Chondrocyte (in vitro differentiated cells): ENCODE measurements at places on chromosomes 7 and 10. TPM values are rescaled to one million over a fixed set of nuclear protein-coding genes. Genes with fewer than 3 reads are reported as not detected.

Gene GJD4
- not detected in 3 replicates for total RNA-seq

Gene SLC16A9
- 1.00 to 1.5 TPM (median 1.2 TPM) in 3 replicates for total RNA-seq

Gene ABCC2
- total RNA-seq = 0.57 to 0.69 TPM (median 0.63 TPM) in 3 replicates

Gene FOXK1
- 53.3 to 78.3 TPM (median 77.9 TPM) in 3 replicates for total RNA-seq

Gene BAMBI
- total RNA-seq = 10.9 to 17.0 TPM (median 11.6 TPM) in 3 replicates

GRCh38 chr7:106216923-106217542, 67.8 kb downstream of the NAMPT start:
- no peak for DNase-seq
- no peaks in the 10 kb centered on the region for H3K27me3 ChIP-seq
- peak overlapping the region; percentile 92 for H3K27ac ChIP-seq
- no peaks in the 10 kb centered on the region for H3K36me3 ChIP-seq
- peak overlapping the region; percentile 35 for H3K4me3 ChIP-seq

DNA sequence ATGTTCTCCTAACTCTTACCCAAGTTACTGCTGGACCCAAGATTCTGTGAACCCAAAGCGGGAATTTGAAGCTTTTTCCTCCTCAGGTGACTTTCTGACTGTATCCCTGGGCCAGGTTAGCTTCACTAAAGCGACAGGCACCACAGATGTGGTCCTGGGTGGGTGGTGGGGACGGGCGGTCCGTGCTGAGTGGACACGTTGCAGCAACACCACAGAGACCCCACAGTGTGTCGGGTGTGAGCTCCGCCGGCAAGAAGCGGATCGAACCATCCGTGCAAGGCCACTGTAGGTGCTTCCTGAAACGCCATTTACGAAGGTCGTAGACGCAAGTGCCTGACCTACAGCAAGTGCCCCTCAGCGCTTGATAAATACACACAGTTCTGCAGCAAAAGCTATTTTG, 325.9 kb downstream of the ADARB2 start:
- no peaks in the 10 kb centered on the region for H3K4me1 ChIP-seq
- H3K27ac ChIP-seq = no peak overlapping the region
- no peak overlapping the region for H3K4me3 ChIP-seq
- DNase-seq = peak; percentile 77
- H3K36me3 ChIP-seq = no peaks in the 10 kb centered on the region

- no peak overlapping the region for H3K4me3 ChIP-seq
- H3K4me1 ChIP-seq = no peaks in the 10 kb centered on the region
- peaks cover 29% of the 10 kb centered on the region for H3K36me3 ChIP-seq
- DNase-seq = no peak
- H3K27ac ChIP-seq = no peak overlapping the region
Measured at GRCh38 chr10:133484818-133485217, 31.1 kb downstream of the SCART1 start.

GRCh38 chr10:70492786-70493659, 14.5 kb downstream of the PALD1 start:
- no peaks in the 10 kb centered on the region for H3K27me3 ChIP-seq
- H3K4me3 ChIP-seq = no peak overlapping the region
- no peaks in the 10 kb centered on the region for H3K4me1 ChIP-seq
- no peaks in the 10 kb centered on the region for H3K36me3 ChIP-seq
